ENCODE measurements at places on chromosomes 16 and 17.

DNA sequence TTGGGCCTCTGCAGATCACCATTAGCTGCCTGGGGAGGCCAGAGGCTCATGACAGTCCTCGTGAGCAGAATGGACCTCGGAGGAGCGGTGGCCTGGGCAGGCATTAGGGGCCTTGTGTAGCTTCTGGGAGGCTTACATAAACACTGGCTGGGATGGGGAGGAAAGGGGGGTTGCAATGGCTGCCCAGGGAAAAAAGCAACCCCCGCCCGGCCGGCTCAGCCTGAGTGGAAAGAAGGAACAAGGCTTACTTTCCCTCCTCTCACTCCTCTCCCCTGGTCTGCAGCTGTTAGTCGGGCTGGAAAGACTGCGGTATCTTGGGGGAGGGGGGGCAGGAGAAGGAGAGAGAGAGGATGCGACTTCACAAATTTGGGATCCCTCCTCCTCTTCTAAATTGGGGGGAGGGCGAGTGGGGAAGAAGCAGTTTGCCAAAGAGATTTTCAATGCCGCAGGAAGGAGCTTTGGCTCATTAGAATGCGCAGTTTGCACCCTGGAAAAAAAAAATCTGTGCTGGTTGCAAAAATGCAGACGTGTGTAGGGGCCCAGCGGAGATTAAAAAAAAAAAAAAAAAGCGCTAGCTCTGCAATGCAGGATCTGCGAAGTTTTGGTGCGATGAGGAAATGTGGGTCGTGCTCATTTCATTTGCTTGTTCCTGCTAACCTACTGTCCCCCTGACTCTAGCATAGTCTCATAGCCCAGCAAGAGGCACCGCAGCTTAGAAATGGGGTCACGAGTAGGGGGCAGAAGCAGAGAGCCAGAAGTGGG is 6.6 kb upstream of the NR1D1 start:
- DNase-seq, result no peak

DNA sequence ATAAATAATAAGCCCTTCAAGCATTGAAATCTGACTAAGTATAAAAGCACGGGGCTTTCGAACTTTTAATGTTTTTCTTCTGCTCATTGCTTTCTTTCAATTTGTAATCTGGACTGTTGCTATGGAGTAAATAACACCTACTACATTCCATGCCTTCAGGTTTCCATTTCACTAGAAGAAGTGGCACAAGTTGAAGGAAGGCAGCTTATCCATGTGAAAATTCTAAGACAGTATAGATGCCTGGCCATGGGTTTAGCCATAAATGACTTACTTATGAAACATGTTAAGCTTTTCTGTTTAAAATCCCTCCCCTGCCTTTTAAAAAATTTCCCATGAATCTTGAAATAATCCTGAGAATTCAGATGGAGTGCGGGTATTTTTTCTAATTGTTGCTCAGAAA is 30.6 kb downstream of the KCNJ16 start:
- DNase-seq, result no peak

DNA sequence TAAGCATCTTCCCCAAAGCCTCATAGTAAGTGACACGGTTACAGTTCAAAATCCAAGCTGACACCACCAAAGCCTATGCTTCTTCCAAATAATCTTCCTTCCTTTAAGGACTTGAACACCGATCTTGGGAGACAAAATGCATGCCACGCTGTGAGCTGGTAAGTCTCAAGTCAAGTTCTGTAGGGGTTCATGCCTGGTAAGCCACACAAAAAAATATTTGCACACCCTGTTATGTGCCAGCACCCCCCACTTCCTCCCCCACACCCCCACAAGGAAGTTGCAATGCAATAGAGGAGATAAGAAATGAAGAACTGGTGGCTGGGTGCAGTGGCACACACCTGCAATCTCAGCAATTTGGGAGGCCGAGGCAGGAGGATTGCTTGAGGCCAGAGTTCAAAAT is 5.6 kb downstream of the NOG start:
- no peak for DNase-seq

DNA sequence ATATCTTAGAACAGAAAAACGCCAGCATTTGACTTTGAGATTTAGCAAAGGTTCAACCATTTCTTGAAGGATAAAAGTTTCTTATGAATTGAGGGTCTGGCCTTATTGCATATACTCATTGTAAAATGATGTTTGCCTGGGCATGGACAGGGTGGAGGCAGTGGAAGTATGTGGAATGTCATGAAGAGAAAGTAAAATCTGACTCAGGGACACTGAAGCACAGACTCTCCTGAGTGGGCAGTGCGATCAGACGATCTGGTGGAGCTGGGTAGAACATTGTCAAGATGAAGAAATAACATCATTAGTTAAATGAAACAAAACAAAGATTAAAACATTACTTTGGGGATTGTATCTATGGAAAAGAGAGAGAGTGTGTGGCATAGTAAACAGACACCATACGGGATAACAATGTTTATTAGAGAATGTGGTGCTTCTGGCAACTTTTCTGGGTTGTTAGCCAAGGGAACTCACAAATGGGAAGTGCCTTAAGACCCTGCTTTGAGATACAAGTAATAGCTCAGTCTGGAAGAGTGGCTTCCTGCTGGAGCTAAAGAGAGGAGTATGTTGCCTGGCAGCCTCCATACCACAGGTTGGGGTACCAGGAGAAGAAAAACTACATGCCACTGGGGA is 4.4 kb downstream of the MAP3K3 start:
- DNase-seq, result no peak

DNA sequence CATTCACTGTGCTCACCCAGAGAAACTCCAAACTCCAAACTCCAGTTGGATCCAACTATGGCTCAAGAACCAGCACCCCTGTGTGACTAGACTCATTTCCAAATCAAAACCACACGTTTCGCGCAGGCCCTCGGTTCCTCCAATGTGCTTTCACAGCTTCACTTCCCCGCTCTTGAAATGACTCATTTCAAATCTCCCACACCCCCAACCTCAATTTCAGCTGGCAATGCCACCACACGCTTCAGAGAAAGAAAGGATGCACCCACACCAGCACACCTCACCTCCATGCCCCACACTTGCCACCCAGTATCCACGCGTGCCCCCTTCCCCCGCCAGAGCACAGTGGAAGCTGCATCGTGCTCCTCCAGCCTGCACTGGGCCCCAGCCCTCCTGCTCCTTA is 9.0 kb downstream of the TMEM92 start:
- no peak for DNase-seq

DNA sequence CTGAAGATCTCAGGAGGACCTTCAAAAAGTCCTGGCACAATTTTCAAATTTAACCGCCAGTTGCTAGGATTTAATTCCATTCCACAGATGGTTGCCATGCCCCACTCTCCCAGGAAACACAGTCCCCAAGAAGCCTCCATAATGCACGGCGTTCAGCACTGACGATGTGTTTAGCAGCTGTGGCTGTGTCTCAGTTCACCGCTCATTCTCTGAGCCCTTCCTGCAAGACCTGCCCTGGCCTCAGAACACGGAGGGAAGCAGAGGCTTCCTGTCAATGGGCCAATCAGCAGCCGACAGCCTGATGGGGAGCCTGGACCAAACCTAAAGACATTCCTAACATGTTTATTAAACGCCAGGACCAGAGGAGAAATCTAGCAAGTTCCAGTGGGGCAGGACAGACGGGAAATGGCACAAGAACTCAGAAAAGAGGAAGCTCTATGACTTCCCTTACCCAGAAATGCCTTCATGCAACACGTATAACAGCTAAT is 4.9 kb downstream of the MYLK3 start:
- no peak for DNase-seq

DNA sequence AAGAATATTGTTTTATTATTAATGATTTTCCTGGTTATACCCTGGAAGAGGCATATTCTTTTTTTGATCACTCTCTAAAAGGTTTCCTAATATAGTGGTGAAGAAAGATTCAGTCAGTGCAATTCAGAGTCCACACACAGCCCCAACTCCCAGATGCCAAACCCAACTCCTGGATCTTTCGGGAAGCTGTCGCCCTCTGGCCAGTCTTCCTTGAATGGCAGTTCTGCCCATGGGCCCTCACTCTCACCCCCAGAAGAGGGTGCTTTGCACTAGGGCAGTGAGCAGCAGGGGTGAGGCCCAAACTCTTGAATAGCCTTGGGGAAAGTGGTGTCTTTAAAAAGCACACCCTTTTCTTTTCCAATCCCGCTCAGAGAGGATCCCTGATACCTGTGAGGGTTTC is 11.0 kb downstream of the KRT32 start:
- no peak for DNase-seq

GRCh38 chr16:83802554-83803205 is 5.1 kb upstream of the HSBP1 start:
- DNase-seq, result no peak

GRCh38 chr17:59725691-59726090 is 18.2 kb downstream of the VMP1 start:
- DNase-seq, result no peak

DNA sequence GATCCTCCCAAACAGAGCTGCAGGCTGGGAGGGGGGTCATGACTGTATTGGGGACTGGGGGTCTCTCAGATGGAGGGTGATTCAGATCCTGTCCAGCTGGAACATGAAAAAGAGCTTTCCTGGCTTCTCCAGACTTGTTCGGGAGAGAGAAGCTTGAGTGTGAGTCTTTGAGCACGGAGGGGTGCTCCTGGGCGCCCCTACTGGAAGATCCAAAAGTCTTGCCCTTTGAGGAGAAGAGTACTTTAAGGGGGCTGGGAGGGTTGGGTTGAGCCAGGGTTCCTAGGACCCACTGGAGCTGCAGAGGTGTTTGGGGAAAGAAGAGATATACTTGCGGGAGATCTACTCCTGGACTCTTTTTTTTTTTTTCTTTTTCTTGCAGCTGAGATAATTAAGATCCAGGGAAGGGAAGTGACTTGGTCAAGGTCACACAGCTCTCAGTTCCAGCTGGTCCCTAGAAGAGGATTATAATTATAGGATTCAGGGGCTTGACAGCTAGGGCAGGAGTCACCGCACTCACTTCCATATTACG is 8.4 kb downstream of the RARA start:
- no peak for DNase-seq

DNA sequence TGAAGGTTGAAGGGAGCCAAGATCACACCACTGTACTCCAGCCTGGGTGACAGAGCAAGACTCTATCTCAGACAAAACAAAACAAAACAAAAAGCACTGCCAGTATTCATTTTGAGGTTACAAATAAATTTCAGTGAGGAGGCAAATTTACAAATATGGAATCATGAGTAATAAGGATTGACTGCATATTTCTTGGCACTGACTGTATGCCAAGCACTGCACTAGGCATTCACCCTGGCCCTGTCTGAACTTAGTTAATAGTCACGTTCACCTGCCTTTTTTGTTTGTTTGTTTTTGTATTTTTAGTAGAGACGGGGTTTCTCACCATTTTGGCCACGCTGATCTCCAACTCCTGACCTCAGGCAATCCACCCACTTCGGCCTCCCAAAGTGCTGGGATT is 5.1 kb downstream of the LDAF1 start:
- no peak for DNase-seq

- DNase-seq, result no peak
Measured at GRCh38 chr17:35725802-35726126, 5.7 kb upstream of the RASL10B start.

- no peak for DNase-seq
Measured at GRCh38 chr17:77555121-77555591, 403.3 kb upstream of the TNRC6C start.

GRCh38 chr17:76515274-76515949 is 14.2 kb upstream of the RHBDF2 start:
- DNase-seq, result peak; percentile 47

- peak; percentile 24 for DNase-seq
Measured at GRCh38 chr17:48492401-48493298, 38.2 kb downstream of the HOXB1 start.

DNA sequence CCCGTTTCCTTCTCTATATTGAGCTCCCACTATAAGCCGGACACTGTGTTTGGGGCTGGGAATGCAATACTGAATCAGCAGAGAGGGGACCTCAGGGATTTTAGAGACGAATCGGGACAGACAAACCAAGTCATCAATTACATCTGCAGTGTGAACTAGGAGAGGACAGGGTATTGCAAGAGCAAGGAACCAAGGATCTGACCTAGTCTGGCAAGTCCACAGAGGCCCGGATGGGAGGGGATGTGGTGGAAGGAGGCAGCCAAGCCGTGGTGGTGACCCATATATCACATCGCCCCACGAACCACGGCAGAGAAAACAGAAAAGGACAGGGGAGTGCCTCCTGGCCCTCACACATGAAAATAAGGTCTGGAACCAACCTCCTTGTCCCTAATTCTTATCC is 28.1 kb upstream of the NXPH3 start:
- DNase-seq, result no peak

DNA sequence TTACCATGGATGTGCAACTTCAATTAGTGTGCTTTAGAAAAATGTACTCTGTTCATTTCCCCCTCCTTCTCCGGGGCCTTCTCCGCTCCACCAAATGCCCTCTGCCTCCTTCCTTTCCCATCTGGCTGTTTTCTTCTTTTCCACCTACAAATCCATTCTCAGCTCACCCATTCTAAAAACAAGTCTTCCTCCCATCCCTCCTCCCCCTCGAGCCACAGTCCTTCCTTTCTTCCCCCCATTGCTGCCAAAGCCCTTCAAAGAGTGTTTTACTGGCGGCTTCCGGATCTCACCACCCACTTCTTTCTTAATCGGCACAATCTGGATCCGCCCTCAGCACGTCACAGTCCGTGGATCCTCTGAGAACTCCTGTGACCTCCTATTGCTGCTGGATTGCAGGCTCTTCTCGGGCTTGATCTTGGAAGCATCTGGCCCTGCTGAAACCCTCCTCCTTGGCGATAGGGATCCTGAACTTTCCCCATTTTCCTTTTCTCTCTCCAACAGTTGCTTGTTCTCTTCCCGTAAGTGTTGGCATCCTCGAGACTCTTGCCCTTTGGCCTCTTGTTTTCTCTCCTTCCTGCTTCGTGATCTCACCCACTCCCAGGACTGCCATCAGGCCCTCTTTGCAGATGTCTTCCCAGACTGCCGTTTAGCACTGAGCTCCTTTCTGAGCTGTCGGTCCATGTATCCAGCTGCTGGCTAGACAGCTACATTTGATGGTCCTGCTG is 36.0 kb upstream of the FBXO47 start:
- peak; percentile 4 for DNase-seq

DNA sequence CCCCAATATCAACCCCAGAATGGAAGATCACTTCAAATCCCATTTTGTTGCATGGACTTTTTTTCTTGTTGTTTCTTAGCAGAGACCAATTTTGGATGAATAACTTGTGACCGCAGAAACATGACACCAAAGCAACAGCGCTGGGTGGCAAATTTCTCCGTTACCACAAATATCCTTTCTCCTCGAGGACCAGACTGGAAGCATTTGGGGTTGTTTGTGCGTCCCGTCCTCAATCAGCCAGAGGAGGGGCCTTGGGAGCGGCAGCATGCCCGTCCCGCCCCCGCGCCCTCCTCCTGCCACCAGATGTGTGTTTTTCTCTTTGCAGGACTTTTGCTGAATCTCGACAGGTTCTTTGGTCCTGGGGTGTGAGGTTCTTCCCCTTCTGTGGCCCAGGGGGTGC is 282.5 kb upstream of the FOXF1 start:
- no peak for DNase-seq

GRCh38 chr17:60851181-60851580 is 173.5 kb downstream of the BCAS3 start:
- no peak for DNase-seq

GRCh38 chr17:20280851-20281250 is 186.5 kb downstream of the LGALS9B start:
- DNase-seq, result no peak

Measured in activated naive CD8-positive, alpha-beta T cell treated with anti-CD3 and anti-CD28 coated beads, Interleukin-2, amount 50 U/mL, for 16 hours (primary cell).